ENCODE measurements at places on chromosomes 5 and 9.

DNA sequence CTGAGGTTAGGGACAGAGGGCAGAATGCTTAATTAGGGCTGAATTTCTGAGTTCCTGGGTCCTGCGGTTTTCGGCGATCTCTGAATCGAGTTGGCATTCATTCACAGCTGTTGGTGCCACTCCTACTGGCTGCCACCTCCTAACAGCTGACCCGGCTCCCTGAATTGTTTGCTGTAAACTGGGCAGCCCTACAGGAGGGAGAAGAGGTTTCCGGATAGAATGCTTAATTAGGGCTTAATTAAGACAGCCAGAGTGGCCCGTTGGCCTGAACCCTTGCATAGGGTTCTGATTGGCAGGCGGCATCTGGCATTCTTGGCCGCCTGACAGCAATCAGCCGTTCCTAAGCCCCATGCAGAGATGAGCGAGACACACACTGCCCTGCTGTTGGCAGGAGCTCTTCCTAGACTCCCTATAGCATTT lies 25.7 kb downstream of the FRMPD1 start:
- no peak for DNase-seq

DNA sequence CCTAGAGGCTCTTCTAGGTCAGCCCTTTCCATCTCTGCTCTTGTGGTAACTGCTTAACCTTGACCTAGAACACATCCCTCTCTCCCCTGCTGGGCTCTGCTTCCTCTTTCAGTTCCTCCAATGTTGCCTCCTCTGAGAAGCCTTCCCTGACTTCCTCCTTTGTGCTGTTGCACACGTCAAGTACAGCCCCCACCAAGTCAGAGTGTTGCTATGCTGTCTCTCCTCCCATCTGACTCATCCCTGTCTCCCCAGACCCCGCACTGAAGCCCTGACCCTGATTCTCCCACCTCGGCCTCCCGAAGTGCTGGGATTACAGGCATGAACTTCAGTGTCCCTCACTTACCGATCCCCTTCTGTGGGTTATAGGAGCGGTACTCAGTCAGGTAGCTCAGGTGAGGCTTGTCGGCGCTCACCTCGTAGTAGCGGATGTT lies 10.4 kb upstream of the TRIM14 start:
- DNase-seq, result peak; percentile 94

DNA sequence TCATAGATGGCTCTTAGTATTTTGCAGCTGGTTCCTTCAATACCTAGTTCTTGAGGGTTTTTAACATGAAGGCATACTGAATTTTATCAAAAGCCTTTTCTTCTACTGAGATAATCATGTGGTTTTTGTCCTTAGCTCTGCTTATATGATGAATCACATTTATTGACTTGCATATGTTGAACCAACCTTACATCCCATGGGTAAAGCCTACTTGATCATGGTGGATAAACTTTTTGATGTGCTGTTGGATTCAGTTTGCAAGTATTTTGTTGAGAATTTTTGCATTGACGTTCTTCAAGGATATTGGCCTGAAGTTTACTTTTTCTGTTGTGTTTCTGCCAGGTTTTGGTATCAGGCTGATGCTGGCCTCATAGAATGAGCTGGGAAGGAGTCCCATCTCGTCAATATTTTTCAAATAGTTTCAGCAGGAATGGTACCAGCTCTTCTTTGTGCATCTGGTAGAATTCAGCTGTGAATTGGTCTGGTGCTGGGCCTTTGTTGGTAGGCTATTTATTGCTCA lies 49.7 kb downstream of the YIPF5 start:
- no peak for DNase-seq

- DNase-seq, result no peak
Measured at GRCh38 chr5:10981932-10982331, 220.9 kb upstream of the DAP start.

DNA sequence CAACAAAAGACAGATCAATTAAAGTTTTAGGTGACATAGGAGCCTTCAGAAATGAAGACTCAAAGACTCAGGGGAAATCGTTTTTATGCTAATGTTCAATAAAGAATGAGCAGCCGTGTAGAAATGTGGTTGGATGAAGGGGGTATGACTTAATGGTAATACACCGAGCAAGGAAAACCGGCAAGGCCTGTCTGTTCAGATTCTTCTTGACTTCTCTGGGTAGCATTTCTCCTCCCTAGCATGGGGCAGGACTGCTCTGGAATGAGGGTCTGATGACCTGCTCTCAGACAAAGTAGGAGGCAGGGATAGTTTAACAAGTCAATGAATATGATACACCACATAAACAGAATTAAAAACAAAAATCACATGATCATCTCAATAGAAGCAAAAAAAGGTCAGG lies 487.4 kb downstream of the ZNF608 start:
- no peak for DNase-seq

DNA sequence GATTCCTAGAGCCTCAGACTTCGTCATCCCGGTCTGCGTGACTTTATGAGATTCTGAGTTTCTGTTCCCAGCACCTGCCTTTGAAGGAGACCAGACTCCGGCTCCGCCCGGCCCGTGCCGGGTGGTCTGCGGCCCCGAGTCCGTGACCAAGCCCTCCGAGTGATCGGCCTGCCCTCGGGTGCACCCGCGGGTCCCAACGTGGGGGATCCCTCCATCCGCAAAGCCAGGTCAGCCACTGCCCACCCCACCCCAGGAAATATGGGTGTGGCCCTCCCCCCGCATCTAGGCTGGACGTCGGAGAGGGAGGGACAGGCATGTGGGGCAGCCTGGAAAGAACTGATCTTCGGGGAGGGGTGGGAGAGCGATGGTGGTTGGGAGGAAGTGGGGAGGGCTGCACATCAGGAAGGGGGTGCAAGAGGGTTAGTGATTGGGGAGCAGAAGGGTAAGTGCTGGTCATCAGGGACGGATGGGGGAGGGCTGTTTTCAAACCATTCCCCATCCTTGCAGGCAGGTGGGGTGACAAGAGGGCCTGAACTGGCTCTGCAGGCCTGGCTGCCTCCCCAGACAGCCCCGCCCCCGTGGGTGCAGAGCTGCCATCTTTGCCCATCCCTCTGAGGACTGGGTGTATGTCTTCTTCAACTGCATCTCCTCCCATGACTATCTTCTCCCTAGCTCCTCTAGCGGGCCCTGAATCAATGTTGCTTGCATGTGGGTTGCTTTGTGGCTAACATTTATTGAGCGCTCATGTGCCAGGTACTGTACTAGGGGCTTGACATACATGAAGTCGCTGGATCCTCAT lies 747 bp downstream of the LRSAM1 start:
- DNase-seq, result peak; percentile 28

DNA sequence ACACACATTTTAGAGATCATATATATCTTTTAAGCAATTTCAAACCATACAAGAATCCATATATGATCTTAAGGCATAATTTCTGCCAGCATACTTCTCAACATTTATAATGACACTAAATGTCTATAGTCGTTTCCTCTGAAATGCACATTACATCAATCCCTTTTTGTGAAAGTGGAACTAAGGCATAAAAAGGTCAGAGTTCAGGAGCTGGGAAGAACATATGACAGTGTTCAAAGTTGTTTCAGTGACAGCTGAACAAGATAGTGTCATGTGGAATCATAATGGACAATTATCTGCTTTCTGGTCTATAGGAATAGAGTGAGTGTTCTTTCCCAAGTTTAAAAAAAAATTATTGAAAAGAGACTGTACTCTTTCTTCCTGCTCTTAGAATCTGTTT lies 2.4 kb upstream of the MOB3B start:
- peak; percentile 74 for DNase-seq

DNA sequence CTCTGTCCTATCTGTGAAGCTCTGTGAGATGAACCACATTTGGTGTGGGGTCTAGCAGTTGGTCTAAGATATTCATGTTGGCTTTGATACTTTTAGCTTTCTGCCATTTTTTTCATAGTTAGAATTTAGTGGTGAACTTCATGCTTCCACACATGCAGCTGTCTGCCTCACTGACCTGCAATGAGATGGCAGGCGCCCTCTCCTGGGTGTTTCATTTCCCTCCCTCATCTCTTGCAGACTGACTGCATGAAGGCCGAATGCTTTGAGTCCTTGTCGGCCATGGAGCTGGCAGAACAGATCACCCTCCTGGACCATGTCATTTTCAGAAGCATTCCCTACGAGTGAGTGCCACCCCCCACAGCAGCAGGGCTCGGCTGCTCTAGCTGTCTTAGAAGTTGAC lies 26.1 kb upstream of the CKMT2 start:
- no peak for DNase-seq

- no peak for DNase-seq
Measured at GRCh38 chr5:143227301-143227700, 176.2 kb downstream of the NR3C1 start.

GRCh38 chr5:43049236-43049635 lies 9.1 kb upstream of the ANXA2R start:
- DNase-seq, result no peak

GRCh38 chr9:86185872-86186271 lies 73.6 kb downstream of the C9orf153 start:
- DNase-seq, result no peak

DNA sequence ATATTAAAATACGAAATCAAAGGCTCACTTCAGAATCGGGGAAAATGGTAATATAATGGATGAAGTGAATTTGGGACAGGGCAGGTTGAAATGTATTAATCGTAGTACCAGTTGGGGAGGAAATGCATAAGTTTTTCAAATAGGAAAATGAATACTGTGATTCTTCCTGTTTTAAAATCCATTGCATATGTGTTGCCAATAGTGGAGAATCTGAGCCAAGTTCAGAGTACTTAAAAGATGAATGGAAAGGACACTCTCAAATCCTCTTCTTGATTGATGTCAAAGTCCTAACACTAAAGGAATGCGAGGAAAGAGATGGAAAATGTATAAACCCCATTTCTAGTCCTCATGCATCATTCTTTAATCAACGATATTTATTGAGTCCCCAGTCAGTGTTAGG lies 160.9 kb upstream of the CCNG1 start:
- DNase-seq, result no peak

- peak; percentile 22 for DNase-seq
Measured at GRCh38 chr9:28774433-28775235, 1201.4 kb upstream of the C9orf72 start.

DNA sequence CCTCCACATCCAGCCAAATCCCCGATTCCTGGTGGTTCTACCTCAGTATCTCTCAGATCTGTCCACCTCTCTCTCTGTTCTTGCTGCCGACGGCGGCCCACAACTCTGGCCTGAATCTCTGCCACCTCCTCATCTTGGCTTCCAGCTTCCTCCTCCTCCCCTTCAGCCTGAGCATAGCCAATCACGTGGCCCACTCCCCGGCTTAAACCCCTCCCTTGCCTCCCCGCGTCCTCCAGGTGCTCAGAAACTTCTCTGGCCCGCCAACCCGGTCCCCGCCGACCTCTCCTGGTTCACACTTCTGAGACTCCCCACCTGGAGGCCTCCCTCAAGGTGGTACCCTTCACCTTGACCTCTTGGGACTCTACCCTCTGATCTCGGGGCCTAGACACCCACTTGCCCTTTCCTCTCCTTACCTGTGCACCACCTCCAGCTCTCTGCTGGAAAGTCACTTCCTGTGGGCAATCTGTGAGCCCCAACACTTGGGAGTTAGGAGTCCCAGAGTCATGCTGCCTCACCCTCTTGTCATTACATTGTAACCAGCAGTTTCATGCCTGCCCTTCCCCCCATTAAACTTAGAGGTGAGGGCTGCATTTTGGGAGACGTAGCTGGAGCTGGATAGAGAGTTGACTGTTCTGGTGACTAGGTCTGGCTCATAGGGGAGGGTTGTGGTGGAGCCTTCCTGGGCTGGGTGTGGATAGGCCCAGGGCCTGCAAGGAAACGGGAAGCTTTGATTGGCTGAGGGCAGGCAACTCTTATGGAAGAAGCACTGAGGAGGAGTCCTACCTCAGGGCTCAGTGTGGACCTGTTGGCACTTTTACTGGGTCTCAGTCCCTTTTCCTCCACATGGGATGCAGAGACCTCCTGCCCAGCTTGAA lies 4.5 kb upstream of the SET start:
- DNase-seq, result peak; percentile 82

DNA sequence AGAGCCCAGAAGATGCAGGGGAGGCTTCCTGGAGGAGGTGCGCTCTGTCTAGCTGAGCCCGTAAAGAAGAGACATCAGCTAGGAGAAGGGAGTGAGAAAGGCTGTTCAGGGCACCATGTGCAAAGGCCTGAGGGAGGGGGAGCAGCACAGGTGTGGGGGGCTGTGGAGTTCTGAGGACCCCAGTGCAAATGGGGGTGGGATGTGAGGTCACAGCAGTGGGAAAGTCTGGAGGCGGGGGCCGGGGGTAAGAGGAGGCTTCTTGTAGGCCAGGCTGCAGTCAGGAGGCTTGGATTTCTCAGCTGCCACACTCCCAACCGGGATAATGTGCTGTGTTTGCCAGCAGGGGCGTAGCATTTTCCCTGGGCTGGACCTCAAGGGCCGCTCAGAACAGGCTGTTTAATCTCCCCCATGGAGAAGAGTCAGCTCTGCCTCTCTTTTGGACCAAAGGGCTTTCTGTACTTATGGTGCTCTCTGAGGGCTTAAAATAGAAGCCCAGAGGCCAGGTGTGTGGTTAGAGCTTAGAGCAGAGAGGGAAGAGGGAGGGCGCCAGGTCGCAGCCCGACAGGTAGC lies 5.7 kb downstream of the NEURL1B start:
- no peak for DNase-seq

GRCh38 chr9:86549401-86549811 lies 195.2 kb upstream of the TUT7 start:
- DNase-seq, result no peak

GRCh38 chr5:74766418-74766848 lies 484 bp downstream of the GFM2 start:
- peak; percentile 25 for DNase-seq

DNA sequence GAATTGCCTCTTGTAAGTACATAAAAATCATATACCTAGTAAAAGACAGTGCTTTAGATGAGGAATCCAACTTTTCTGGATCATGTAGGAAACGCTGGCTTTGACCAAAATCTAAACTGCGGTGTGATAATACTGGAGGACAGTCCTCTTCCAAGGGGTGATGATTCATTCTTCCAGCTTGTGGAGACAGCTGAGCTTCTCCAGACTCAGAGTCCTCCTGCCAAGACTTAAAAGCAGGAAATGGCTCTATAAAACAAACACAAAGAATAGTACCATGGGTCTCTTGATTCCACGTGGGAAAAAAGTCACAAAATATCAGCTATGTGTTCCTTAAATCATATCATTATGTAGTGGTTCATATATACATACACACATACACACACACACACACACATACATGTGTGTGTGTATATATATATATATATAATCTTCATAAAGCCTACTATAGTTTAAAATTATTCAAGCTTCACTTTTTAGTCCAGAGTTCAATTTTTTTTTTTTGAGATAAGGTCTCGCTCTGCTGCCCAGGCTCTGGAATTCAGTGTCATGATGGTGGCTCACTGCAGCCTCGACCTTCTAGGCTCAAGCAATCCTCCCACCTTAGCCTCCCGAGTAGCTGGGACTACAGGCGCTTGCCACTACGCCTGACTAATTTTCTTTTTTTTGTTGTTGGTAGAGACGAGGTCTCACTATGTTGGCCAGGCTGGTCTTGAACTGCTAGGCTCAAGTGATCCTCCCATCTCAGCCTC lies 65.0 kb downstream of the PKD2L2 start:
- no peak for DNase-seq

- peak; percentile 45 for DNase-seq
Measured at GRCh38 chr5:14250084-14250695, 107.0 kb downstream of the TRIO start.

- DNase-seq, result no peak
Measured at GRCh38 chr5:114308508-114308907, 53.4 kb upstream of the KCNN2 start.

GRCh38 chr5:39898731-39899130 lies 474.0 kb upstream of the DAB2 start:
- no peak for DNase-seq
